Pulmonary artery endothelial cell (primary cell): ENCODE measurements at places on chromosomes 3 and 15.

DNA sequence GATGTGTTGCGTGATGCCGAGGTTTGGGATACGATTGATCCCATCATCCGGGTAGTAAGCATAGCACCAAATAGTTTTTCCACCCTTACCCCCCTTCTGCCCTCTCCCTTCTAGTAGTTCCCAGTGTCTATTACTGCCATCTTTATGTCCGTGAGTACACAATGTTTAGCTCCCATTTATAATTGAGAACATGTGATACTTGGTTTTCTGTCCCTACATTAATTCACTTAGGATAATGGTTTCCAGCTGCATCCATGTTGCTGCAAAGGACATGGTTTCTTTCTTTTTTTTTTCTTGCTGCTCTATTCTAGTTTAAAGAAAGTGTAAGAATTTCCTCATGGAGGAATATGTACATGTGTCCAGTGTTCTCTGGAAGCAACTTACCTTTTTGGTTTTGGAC is 51.8 kb downstream of the NSUN3 start:
- DNase-seq: no peak

GRCh38 chr3:50436114-50436674 is 67.2 kb downstream of the CACNA2D2 start:
- no peak for DNase-seq

DNA sequence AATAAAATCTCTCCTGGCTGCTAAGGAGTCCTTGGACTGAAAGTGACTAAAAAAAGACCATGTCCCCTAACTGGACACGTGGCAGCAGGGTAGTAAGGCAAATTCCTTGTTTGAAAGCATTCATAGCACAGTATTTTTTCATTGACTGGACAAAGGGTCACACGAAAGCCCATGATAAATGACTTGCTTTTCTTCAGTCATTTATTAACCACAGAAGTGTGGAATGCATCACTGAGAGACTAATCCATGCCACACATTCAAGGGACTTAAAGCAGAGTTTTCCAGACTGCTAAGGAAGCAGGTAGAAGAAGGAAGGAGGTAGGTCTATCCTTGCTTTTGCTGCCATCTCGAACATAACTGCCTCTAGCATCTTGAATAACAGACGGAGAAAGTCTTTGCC is 31.2 kb downstream of the CASR start:
- no peak for DNase-seq

- no peak for DNase-seq
These were observed 59.6 kb downstream of the ETFA start for GRCh38 chr15:76251717-76252116.

DNA sequence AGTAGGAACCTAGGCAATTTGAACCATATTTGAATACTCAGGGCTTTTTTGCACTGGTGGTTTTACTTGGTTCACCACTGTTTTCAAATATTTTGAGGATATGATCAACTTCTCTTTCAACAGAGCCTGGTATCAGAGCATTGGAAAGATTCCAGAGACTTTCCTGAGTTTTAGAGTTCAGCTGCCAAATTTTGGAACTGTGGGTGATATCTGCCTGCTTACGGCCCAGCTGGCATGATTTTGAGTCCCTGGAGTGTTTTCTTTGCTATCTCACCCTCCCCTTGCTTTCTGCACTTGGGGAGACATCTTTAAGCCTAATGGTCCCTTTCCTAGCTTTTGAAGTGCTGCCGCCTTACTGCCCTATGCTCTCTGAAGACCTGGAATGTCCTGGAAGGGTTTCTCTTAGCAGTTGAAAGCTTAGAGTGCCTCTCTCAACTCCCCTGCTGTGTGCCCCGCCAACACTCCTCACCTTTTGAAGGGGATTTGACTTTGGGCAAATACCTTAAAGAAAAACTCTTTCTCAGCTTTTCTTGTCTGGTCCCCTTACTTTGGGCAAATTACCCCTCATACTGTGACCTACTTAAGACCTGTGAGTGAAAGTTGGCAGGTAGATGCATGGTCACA is 539.1 kb downstream of the MFSD1 start:
- DNase-seq: no peak

GRCh38 chr3:65182682-65183081 is 494.9 kb upstream of the ADAMTS9 start:
- DNase-seq: no peak

DNA sequence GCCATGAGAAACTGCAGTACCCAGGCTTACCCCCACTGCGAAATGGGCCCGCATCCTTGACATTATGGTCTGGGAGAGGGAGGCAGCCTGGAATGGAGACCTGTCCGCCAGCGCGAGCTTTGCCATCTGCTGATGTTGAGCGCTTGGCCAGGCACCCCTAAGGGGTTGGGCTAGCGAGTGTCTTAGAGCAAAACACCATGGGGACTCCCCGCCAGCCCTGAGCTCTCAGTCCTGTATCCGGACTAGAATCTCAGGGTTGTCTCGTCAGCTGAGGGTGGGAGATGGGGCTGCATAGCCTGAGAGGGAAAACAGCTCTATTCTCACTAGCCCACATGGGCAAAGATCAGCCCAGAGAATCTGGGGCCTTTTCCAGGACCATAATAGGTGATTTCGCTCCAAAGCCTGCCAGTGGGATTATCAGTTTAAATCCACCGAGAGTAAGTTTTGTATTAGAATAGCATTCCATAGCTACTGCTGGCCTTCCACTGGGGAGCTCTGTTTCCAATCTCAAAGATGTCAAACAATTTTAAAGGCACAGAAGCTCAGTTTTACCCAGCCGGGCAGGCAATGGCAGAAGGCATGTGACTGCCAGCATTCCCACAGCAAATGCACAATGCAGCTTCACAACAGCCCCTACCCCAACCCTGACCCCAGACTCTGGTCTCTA is 167.5 kb upstream of the TPM1 start:
- DNase-seq: no peak

GRCh38 chr15:71532994-71533393 is 277.4 kb upstream of the NR2E3 start:
- no peak for DNase-seq

DNA sequence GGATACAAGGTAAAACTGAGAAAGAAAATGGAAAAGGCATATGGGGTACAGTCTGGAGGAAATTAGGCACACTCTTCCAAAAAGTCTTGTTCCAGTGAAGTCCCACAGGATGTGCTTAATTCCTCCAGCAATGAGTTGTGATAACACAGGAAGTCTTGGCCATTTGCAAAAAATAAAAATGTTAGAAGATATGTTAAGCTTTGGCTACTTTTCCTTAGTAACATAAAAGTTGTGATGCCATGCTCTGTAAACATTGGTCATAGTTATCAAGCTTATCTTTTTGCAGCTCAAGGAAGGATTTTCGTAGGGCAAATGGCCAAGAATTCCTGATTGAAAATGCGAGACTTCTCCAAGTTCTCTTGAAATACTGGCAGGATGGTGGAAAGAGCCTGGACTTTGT is 26.4 kb downstream of the LNP1 start:
- DNase-seq: peak; percentile 50

GRCh38 chr15:77654975-77655374 is 22.3 kb upstream of the LINGO1 start:
- no peak for DNase-seq

- DNase-seq: no peak
These were observed 23.3 kb upstream of the NEO1 start for GRCh38 chr15:73028831-73029451.

DNA sequence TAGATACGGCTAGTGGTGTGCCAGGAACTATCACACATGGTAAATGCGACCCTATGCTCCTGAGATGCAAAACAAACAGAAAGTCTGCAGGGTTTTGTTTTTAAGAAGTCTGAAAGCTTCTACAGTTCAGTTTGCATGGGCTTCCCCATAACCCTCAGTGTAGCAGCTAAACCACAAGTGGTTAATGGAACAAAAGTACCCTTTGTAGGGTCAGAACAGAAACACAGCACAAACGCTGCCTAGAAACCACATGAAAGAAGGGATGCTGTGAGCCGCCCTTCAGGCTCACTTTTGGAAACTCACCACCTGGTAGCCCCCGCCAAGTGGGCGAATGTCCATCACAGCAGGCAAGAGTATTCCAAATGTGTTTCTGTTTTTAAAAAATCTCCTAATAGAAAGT is 46.2 kb downstream of the CTDSPL start:
- DNase-seq: no peak

DNA sequence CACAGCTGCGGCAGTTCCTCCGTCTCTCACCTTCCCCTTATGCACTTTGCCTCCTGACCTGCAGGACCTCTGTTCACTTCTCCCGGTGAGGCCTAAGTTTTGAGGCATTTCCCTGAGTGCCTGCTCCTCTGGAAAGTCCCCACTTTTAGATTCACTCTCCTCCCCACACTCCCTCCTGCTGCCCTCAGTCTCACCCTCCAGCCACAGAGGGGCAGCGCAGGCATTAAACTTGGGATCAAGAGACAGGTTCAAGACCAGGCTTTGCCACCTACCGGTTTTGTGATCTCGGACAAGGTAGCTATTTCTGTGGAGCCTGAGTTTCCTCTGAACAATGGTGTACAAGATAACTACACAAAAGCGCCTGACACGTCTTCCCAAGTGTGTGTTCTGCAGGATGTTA is 19.4 kb downstream of the SLC6A11 start:
- no peak for DNase-seq

- DNase-seq: no peak
These were observed 101.0 kb downstream of the PLXNA1 start for GRCh38 chr3:127083778-127084397.

GRCh38 chr3:156795890-156796481 is 30.2 kb upstream of the LEKR1 start:
- DNase-seq: no peak

- no peak for DNase-seq
These were observed 34.4 kb downstream of the FSIP1 start for GRCh38 chr15:39748276-39748675.

DNA sequence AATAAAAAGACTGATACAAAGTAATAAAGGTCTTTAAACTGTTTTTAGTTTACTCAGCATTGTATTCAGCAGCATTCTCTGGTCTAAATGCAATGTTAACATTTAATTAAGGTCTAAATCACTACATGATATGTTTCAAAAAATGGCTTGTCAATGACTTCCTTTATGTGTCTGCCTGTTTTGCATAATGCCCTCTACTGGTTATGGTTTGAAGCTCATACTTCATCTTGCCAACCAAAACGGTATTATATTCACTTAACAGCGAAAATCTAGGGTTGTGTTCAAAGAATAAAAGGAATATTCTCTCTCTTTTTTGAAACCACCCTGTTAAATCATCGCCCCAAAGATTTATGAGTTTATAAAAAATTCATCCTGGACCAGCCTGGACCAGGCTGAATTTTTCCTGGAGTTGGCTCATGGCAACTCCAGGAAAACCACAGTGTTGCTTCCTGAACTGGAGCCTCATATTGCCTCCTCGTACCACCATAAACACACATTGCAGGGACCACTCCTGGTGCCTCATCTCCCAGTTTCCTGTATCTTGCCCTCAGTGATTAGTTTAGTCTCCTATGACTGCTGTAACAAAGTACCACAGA is 6.7 kb upstream of the NCEH1 start:
- no peak for DNase-seq

- no peak for DNase-seq
These were observed 12.2 kb downstream of the SEMA3G start for GRCh38 chr3:52432691-52433141.

DNA sequence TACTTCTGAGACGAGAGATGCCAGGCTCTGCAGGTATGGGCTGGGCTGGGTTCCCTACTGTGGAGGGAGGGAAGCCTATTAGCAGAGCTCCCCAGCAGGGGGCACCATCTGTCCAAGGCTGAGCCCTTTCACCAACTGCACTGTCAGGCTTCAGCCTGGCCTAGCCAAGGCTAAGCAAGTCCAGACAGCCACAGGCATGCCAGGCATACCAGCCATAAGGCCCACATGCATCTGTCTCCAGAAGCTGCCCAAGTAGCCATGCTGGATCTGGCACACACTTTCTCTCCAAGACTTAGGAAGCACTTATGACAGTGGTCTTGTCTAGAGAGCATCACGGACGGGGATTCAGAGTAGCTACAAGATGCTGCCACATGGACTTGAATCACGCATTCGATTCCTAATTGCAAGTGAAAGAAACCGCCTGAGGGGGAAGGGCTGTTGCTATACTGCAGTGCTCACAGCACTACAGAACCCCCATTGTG is 28.3 kb downstream of the RUVBL1 start:
- peak; percentile 47 for DNase-seq

GRCh38 chr3:17094551-17094950 is 209.8 kb downstream of the PLCL2 start:
- no peak for DNase-seq

GRCh38 chr3:11555881-11556633 is 87.7 kb downstream of the VGLL4 start:
- no peak for DNase-seq

DNA sequence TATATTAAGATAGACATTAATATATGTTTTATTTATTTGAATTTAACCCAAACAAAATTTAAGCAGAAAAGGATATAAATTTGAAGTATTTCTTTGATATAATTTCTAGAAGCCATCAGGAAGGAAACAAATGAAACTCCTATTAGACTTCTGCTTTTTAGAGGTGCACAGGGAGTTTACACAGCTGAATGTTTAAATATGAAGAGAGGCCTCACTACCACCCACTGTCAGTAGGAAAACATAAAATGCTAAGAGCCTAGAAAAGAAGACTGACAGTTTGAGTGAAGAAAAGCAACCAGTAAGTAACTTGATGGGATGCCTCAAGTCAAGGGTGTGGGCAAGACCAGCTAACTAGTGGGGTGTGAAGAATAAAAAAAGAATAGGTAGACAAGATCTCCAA is 19.7 kb downstream of the PLSCR2 start:
- DNase-seq: no peak

GRCh38 chr3:62622553-62623174 is 249.3 kb upstream of the FEZF2 start:
- DNase-seq: peak; percentile 17

DNA sequence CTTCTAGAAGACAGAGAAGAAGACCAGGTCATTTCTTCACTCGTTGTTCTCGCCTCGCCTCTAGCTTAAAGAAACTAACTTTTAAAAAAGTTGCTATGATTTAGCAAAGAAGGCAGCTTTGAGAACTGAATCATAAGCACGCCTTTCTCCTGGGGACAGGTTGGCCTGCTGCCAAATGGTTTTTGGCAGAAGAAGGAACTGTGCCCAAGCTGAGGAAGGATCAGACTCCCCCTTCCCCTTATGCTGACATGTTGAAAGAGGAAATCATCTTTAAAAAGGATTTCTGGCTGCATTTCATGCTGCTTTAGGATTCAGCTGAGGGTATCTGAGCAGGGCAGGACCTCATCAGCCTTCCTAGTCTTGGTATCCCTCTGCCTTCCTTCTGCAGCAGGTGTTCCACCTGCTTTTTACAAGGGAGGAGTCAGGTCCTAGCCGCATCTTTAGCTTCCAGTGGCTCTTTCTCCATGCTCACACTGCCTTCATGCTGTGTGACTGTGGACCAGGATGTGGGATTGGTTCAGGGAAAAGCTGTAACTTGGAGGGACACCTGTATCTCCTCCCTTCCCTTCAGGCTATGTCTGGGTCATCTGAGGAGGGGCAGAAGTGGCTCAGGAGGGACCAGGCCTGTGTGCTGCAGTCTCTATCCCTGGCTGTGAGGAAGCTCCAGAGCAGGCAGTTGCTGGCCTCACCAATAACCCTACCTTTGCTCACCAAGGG is 34.1 kb upstream of the HACD2 start:
- DNase-seq: no peak

GRCh38 chr3:279325-279724 is 82.8 kb downstream of the CHL1 start:
- DNase-seq: no peak

GRCh38 chr3:9108876-9109567 is 140.4 kb downstream of the SRGAP3 start:
- no peak for DNase-seq

- DNase-seq: no peak
These were observed 105.8 kb upstream of the ARL6 start for GRCh38 chr3:97658668-97659285.
